ENCODE measurements at places on chromosomes 12 and 14.

- no peak for DNase-seq
These were observed 870.6 kb downstream of the NRXN3 start for GRCh38 chr14:79040790-79041189.

- no peak for DNase-seq
These were observed 90.9 kb upstream of the PTHLH start for GRCh38 chr12:28063355-28063880.

- DNase-seq, result no peak
These were observed 7.4 kb downstream of the PAPOLA start for GRCh38 chr14:96509457-96510090.

DNA sequence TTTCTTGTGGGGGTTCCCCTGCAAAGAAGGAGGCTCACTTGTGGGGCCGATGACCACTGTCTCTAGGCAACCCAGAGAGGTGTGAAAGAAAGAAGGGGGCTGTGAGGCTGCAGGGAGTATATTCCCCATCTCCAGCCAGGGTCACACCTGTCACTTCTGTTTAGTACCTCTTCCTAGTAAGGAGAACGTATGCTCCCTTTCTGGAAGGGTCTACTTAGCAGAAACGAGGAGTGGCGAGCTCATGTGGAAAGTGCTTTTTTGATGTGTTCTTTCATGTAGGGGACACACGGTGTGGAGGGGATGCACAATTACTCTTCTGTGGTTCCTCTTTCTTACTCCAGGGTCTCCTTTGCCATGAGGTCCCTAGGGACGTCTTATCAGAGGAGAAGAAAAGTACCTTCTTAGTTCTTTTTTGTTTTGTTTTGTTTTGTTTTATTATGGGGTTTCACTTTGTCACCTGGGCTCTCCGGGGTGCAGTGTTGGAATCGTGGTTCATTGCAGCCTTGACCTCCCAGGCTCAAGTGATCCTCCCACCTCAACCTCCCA, 58.3 kb downstream of the PRKCH start:
- no peak for DNase-seq

GRCh38 chr12:113142173-113142885, 6.8 kb upstream of the RASAL1 start:
- DNase-seq, result no peak

GRCh38 chr12:6821591-6822425, at the start of gene GPR162:
Gene GPR162, plus strand, starts transcription at chr12:6821821. Its CDS starts 2,078 bp downstream, at chr12:6823899.
- peak; percentile 12 for DNase-seq

GRCh38 chr12:121799842-121800693, 3.7 kb upstream of the SETD1B start:
- peak; percentile 77 for DNase-seq

DNA sequence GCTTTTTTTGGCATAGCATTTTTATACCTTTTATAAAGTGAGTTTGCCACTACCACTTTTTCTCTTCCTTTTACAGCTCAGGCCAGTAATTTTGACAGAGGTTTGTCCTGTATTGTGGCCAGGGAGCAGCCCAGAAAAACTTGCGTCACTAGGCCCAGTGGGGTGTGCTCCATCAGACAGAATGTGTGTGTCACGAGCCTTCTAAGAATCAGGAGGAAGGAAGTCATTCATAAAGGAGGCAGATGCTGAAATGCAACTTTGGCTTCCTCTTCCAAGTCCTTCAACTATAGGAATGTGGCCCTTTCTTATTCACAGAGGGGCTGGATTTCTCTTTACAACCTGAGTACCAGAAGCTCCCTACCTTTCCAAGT, 10.1 kb upstream of the RAB35 start:
- no peak for DNase-seq

GRCh38 chr12:5715021-5715420, 230.0 kb downstream of the ANO2 start:
- DNase-seq, result no peak

DNA sequence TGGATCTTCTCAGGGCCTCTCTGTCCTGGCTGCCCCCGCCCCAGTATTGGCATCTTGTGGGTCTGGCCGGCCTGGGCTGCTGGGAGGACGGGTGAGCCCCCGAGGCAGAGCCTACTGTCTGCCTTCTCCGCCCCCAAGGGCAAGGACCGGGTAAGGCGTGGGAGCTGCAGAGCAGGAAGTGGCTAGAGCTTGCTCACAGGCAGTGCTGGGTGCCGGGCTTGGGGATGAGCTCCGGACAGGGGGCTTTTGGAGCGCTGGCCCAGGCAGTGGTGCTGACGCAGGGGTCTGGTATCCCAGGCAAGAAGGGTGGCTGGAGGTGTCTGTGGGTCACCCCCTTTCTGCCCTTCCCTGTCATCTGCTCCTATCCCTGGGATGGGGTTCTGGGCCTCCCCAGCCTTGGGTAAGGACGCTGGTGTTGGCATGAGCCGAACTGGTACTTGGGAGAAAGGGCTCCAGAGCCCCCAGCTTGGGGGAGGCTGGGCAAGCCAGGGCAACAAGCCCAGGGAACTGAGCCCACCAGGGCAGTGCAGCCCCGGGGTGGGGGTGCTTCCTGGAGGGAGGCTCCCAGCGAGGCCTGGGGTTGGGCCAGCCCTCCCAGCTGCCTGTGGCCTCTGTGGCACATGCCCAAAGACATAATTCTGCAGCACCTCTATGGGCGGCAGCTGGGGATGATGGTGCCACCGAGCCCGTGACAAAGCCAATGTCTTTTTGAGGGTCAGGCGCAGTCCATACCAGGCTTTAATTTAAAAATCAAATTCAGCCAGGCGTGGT, 126.3 kb downstream of the KIF26A start:
- DNase-seq, result no peak

GRCh38 chr12:79932357-79932756, 2.5 kb downstream of the PPP1R12A start:
- no peak for DNase-seq

GRCh38 chr14:32934073-32934880, 4.4 kb upstream of the NPAS3 start:
- peak; percentile 12 for DNase-seq

Data from brain microvascular endothelial cell (primary cell).